Ascending aorta (tissue), 2 donors: ENCODE measurements at places on chromosomes 2 and 18. TPM values are rescaled to one million over a fixed set of nuclear protein-coding genes. Genes with fewer than 3 reads are reported as not detected.

GRCh38 chr18:59575995-59576394, 121.2 kb downstream of the CCBE1 start:
- DNase-seq: no peak

GRCh38 chr2:190802626-190803209, 77.9 kb upstream of the GLS start:
- DNase-seq: no peak

GRCh38 chr2:236366049-236366387, 101.8 kb upstream of the ASB18 start:
- DNase-seq: no peak

DNA sequence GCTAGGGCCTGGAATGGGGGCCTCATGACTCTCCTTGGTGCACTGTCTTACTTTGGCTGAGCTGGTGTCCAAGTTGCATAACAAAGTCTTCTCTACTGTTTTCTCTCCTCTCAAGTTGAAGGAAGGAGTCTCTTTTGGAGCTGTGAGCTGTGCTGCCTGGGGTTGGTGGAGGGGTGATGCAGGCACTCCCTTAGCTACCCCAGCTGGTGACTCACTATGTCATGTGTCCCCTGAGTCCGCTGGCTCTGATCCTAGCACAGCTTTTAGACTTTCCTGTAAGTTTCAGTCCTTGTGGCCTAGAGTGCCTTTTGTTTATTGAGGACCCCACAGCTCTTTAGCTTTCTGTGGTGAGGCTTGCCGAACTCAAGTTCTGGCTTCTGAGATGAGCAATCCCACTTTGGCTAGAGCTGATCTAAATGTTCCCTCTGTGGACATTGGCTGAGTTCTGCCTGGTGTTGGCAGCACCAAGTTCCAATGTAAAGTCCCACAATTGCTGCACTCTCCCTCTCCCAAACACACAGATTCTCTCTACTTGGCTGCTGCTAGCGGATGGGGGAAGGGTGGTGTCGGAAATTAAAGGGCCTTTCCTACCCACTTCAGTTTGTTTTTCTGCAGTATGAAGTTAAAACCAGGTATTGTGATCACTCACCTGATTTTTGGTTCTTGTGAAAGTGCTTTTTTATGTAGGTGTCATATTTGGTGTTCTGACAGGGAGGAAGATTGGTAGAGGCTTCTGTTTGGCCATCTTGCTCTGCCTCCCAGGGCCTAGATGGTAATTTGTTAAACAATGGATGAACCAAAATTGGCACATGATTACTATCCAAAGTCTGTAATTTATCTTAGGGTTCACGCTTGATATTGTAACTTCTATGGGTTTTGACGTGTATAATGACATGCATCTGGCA, 83.2 kb downstream of the COMMD1 start:
- no peak for DNase-seq

GRCh38 chr2:32427672-32428610, 71.1 kb downstream of the BIRC6 start:
- no peak for DNase-seq

DNA sequence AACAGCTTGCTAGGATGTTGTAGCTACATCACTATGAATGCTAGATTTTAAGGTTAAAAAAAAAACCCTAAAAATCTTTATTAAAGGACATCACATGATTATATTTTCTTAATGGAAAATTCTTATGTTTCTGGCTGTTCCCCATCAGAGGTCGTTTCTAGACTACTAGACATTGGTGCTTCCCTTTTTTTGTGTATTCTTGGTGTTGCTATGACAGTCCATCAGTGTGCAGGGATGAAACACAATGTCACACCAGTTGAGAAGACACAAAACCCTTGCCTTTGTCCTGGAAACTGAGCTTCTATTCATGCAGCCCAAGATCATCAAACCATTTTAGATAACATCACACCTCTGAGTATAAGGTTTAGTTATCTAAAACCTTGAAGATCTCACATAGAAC, 19.9 kb upstream of the TMEM131 start:
- DNase-seq: no peak

- DNase-seq: no peak
Measured at GRCh38 chr18:13657974-13658373, 68.4 kb downstream of the FAM210A start.

DNA sequence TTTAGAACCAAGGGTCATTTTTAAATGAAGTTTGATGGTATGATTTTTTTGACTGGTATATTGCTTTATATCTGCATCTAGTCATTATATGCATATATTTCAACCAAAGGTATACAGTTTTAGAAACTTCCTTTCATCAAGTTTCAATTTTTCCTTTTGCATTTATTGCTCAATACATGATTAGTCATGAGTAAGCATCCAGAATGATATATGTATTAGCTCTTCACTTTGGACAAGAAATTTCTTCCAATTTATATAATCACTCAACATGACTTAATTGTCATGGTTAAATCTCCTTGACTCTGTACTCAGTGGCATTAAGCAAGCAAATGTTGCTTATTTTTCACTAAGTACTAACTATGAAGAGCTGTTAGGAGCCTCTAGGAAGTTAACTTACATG, 123.6 kb downstream of the PLCL1 start:
- no peak for DNase-seq

DNA sequence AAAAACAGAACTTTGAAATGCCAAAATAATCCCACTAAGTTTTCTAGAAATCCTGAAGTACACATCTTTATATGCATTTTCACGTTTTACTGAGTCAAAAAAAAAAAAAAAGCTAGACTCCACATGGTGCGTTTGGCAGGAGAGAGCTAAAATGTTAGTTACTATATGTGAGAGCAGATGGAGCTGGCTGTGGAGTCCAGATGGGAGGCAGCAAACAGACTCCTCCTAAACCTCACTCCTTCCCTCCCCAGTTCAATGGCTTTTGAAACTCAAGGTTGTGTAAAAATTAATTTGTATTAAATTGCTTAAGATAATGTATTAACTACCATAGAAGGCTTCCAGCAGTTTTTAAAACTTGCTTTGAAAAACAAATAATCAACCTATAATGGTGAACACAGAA, 248.8 kb downstream of the AGPS start:
- no peak for DNase-seq

GRCh38 chr2:54903736-54904554, 146.3 kb downstream of the RTN4 start:
- DNase-seq: peak; percentile 77

DNA sequence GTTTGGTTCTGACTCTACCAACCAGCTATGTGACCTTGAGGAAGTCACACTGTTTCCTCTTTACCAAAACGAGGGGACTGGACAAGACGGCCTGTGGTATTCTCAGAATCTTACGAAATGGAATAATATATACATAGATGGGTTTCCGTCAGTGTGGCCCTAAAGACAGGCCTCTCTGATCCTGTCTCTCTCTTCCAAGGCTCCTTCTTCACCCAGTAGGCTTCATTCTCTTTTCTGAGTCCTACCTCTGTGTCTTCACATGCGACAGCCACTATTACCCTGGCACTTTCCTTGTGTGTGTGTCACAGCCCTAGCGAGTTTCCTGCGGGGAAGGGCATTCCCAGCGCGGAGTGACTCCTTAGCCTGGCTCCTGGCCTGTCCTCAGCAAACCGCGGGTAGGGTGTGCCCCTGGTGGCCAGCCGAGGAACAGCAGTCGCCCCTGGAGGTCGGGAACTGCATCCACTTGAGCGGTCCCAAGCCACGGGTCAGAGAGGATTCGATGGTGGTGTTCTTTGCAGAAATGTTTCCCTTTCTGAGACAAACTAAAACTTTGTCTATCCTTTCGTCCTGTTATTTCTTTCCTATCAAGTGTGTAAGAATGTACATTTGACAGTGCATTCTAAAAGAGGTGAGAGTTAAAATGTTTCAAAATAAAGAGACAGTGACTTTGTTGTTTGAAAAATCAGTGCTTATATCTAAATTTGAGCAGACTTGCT, 63.3 kb downstream of the RAB31 start:
- DNase-seq: peak; percentile 92

- DNase-seq: no peak
Measured at GRCh38 chr2:55283083-55283482, 14.1 kb upstream of the MTIF2 start.

COBLL1 gene
- 13.3 TPM for total RNA-seq

CRYGA gene
- not detected for total RNA-seq

POTEI gene
- not detected for total RNA-seq

VWC2L gene
- total RNA-seq: not detected

ALPG gene
- not detected for total RNA-seq

CAPN10 gene
- total RNA-seq: 27.8 TPM
